A549 treated with dexamethasone at 1 μM for 4 hours (cell line): ENCODE measurements at places on chromosomes 1 and 21. TPM values are rescaled to one million over a fixed set of nuclear protein-coding genes. Genes with fewer than 3 reads are reported as not detected.

TCP10L gene
- total RNA-seq, result 0.37 to 0.75 TPM (median 0.59 TPM) in 5 replicates

CLSTN1 gene
- total RNA-seq, result 52.6 to 72.4 TPM (median 70.2 TPM) in 5 replicates

MANEAL gene
- total RNA-seq, result 20.6 to 26.6 TPM (median 26.3 TPM) in 5 replicates

KIF17 gene
- total RNA-seq, result 1.8 to 2.7 TPM (median 2.4 TPM) in 5 replicates

BRINP3 gene
- total RNA-seq, result not detected in 5 replicates

ZYG11A gene
- 2.0 to 2.9 TPM (median 2.5 TPM) in 5 replicates for total RNA-seq

UBQLN4 gene
- 33.9 to 43.6 TPM (median 42.2 TPM) in 5 replicates for total RNA-seq

YOD1 gene
- total RNA-seq, result 6.9 to 10.4 TPM (median 8.7 TPM) in 5 replicates

ZNF683 gene
- not detected in 5 replicates for total RNA-seq

PDZK1IP1 gene
- 6.1 to 8.3 TPM (median 7.1 TPM) in 5 replicates for total RNA-seq

LRRC38 gene
- 0.06 to 0.13 TPM (median 0.07 TPM) in 4 of 5 replicates, not detected in the other for total RNA-seq

TMCC2 gene
- total RNA-seq, result 1.2 to 1.7 TPM (median 1.5 TPM) in 5 replicates

FTCD gene
- total RNA-seq, result 0.16 to 0.33 TPM (median 0.19 TPM) in 3 of 5 replicates, not detected in the others

PKN2 gene
- 10.8 to 16.2 TPM (median 14.0 TPM) in 5 replicates for total RNA-seq

AIRE gene
- total RNA-seq, result not detected in 5 replicates

EFNA3 gene
- 12.6 to 15.3 TPM (median 13.8 TPM) in 5 replicates for total RNA-seq

CFHR3 gene
- 0.06 to 0.21 TPM (median 0.12 TPM) in 4 of 5 replicates, not detected in the other for total RNA-seq

SYPL2 gene
- 0.09 to 0.17 TPM (median 0.11 TPM) in 5 replicates for total RNA-seq

HAPLN2 gene
- 0.09 to 0.46 TPM (median 0.19 TPM) in 5 replicates for total RNA-seq

DIO1 gene
- 0.06 TPM in 1 of 5 replicates, not detected in the others for total RNA-seq

EXO1 gene
- total RNA-seq, result 21.8 to 28.5 TPM (median 25.3 TPM) in 5 replicates

ABCA4 gene
- 0.12 to 0.35 TPM (median 0.18 TPM) in 5 replicates for total RNA-seq

AK5 gene
- 6.8 to 10.1 TPM (median 6.9 TPM) in 5 replicates for total RNA-seq

VSIG8 gene
- total RNA-seq, result 0.06 to 0.11 TPM in 2 of 5 replicates, not detected in the others

KRTAP25-1 gene
- not detected in 5 replicates for total RNA-seq

MYBPH gene
- total RNA-seq, result 0.05 TPM in 1 of 5 replicates, not detected in the others

CAMK1G gene
- 0.14 to 0.43 TPM (median 0.30 TPM) in 5 replicates for total RNA-seq

CELA2A gene
- total RNA-seq, result not detected in 5 replicates

SERPINC1 gene
- total RNA-seq, result 0.06 to 0.16 TPM (median 0.13 TPM) in 4 of 5 replicates, not detected in the other

GBP6 gene
- not detected in 5 replicates for total RNA-seq

NUF2 gene
- 23.4 to 29.2 TPM (median 24.5 TPM) in 5 replicates for total RNA-seq

RBBP4 gene
- total RNA-seq, result 72.2 to 89.2 TPM (median 80.2 TPM) in 5 replicates

TRNP1 gene
- 204 to 282 TPM (median 273 TPM) in 5 replicates for total RNA-seq

VWA1 gene
- 4.2 to 13.3 TPM (median 12.5 TPM) in 5 replicates for total RNA-seq

KRTAP15-1 gene
- not detected in 5 replicates for total RNA-seq

NPHP4 gene
- total RNA-seq, result 3.3 to 5.1 TPM (median 4.9 TPM) in 5 replicates

KRTAP21-2 gene
- total RNA-seq, result not detected in 5 replicates

MORC3 gene
- 5.8 to 8.4 TPM (median 6.9 TPM) in 5 replicates for total RNA-seq

FAM110D gene
- 0.04 TPM in 2 of 5 replicates, not detected in the others for total RNA-seq

TAL1 gene
- 0.01 to 0.05 TPM (median 0.02 TPM) in 4 of 5 replicates, not detected in the other for total RNA-seq

JAM2 gene
- 0.03 to 0.08 TPM (median 0.06 TPM) in 3 of 5 replicates, not detected in the others for total RNA-seq

CD5L gene
- not detected in 5 replicates for total RNA-seq

ALX3 gene
- total RNA-seq, result not detected in 5 replicates

GPR37L1 gene
- total RNA-seq, result 0.12 to 0.18 TPM (median 0.14 TPM) in 5 replicates

SPRR2G gene
- total RNA-seq, result not detected in 5 replicates

INSRR gene
- not detected in 5 replicates for total RNA-seq

OR2G6 gene
- not detected in 5 replicates for total RNA-seq

GOLT1A gene
- total RNA-seq, result 4.2 to 6.8 TPM (median 4.3 TPM) in 5 replicates

CFAP74 gene
- total RNA-seq, result 0.02 to 0.08 TPM in 2 of 5 replicates, not detected in the others

ARMH1 gene
- 0.35 to 1.2 TPM (median 0.71 TPM) in 5 replicates for total RNA-seq

RPE65 gene
- not detected in 5 replicates for total RNA-seq

HAO2 gene
- total RNA-seq, result not detected in 5 replicates
